Stimulated activated CD4-positive, alpha-beta T cell treated with anti-CD3 and anti-CD28 coated beads, Interleukin-1b, Interleukin-23, amount 100 ng/mL, for 1 hour (primary cell): ENCODE measurements at places on chromosomes 7 and 10.

DNA sequence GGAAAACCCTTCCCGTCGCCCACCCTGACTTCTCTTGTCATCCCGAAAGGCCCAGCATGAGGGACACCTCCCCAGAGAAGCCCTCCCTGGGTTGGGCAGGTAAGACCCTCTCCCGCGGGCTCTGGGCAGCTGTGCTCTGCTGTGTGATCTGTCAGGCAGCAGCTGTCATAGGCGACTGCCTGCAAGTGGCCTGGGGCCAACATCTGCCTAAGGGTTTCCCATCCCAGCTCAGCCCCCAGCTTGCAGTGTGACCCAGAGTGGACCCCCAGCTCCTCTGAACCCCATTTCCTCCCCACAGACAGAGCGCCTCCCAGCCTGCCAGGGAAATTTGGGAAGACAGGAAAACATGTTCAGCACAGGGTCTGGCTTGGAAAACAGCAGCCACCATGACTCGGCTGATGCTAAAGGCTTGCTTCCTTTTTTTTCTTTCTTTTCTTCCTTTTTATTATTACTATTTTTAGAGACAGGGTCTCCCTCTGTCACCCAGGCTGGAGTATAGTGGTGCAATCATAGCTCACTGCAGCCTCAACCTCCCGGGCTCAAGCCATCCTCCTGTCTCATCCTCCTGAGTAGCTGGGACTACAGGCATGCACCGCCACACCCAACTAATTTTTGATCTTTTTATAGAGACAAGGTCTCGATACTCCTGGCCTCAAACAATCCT is 18.3 kb upstream of the TNRC18 start:
- no peak for DNase-seq

GRCh38 chr10:95832216-95833041 is 75.3 kb upstream of the CC2D2B start:
- no peak for DNase-seq

- no peak for DNase-seq
Measured at GRCh38 chr7:17181482-17181881, 117.0 kb upstream of the AHR start.

- no peak for DNase-seq
Measured at GRCh38 chr10:17022896-17023295, 106.7 kb downstream of the CUBN start.

GRCh38 chr7:25996006-25996408 is 156.0 kb upstream of the NFE2L3 start:
- DNase-seq: no peak

GRCh38 chr10:59908808-59909143 is 2.4 kb upstream of the CCDC6 start:
- DNase-seq: no peak

GRCh38 chr10:43885252-43885651 is 236.6 kb upstream of the ZNF32 start:
- DNase-seq: no peak

GRCh38 chr10:123991611-123992570 is 100.3 kb upstream of the CPXM2 start:
- DNase-seq: no peak

GRCh38 chr10:43219848-43220247 is 47.0 kb downstream of the RASGEF1A start:
- no peak for DNase-seq

DNA sequence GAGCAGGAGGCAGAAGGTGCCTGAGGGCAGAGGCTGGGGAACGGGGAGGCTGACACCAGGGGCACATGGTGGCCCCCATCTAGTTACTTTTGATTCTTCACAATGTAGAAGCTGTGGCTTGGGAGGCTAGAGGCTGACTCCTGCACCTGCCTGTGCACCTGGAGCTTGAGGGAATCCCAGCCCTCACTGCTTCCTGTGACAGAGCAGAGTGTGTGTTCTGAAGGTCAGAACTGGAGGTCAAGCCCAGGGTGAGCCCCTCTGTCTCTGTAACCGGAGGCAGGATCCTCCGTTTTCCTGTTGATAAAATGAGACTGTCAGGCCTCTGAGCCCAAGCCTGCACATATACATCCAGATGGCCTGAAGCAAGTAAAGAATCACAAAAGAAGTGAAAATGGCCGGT is 124.8 kb downstream of the ACTR3B start:
- no peak for DNase-seq

GRCh38 chr7:134920026-134920753 is 66.1 kb upstream of the AGBL3 start:
- no peak for DNase-seq

DNA sequence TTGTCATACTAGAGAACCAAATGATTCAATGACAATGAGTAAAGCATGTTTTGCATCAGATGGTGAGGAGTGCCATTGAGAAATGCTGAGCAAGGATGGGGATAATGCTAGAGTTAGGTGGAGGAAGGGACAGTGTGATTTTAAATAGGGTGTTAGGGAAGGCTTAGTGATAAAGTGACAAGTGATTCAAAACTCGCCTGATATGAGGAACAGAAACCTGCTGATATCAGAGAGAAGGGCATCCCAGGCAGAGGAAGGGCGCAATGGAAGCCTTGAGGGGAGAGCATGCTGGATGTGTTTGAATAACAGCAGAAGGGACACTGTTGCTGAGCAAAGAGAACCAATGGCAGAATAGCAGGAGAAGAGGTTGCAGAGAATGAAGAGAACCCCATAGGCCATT is 196.2 kb downstream of the NRG3 start:
- DNase-seq: no peak

- DNase-seq: no peak
Measured at GRCh38 chr10:28410420-28411135, 107.7 kb upstream of the MPP7 start.

- DNase-seq: no peak
Measured at GRCh38 chr10:78543749-78544362, 510.2 kb downstream of the RPS24 start.

GRCh38 chr7:75817116-75817515 is 3.5 kb upstream of the CCL24 start:
- DNase-seq: no peak

DNA sequence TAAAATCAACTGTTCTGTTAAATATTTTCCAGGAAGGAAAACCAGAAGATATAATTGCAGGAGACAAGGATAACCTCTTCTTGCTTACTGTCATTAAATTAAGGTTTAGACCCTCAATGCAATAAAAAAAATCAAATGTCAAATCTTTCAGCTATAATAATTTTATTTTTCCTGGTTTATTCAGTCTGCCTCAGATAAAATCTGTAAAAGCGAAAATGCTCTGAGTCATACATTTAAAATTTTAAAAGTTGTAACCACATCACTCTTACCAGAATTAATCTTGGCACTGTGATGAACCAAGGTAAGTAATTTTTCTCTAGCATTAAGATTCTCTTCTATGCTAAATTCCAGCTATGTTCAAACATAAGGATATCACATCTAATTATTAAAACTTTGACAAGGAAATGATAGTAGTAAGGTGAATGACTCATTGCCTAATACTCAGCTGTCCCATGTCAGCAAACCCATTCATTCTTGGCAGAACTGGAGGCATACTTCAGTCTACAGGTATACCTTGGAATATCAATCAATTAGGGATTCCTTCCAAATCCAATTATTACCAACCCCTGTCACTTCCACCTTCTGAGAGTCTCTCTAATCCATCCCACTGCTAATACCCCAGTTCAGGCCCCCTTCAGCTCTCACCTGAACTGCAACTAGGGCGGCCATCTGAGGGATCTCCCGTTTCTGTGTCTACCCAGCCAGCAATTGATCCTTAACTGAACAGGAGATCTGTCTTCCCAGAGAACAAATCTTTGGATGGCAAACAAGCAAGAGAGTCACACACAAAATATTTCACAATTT is 434.1 kb downstream of the GRM8 start:
- no peak for DNase-seq

- no peak for DNase-seq
Measured at GRCh38 chr7:128767475-128768110, 8.0 kb downstream of the OPN1SW start.

GRCh38 chr10:98403812-98404504 is 11.0 kb downstream of the PYROXD2 start:
- DNase-seq: no peak

DNA sequence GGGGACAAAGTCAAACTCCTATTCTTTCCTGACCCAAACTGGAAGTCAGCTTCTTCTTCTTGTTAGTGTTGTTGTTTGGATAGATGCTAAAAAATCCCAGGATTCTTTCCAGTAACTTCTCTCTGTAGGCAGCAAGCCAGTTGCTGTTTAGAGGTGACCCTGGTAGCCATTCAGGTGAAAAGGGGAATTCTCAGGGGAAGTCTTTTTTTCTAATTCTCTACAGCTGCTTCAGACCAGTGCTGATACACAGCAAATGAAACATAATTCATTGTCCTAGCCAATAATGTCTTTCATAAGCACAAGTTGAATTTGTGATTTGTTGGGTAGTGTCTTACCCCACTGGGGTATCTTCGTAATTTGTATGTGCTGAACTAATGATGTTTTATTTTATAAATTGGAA is 357.3 kb downstream of the BBS9 start:
- DNase-seq: no peak

GRCh38 chr10:14649739-14650138 is 125.0 kb downstream of the FAM107B start:
- no peak for DNase-seq

DNA sequence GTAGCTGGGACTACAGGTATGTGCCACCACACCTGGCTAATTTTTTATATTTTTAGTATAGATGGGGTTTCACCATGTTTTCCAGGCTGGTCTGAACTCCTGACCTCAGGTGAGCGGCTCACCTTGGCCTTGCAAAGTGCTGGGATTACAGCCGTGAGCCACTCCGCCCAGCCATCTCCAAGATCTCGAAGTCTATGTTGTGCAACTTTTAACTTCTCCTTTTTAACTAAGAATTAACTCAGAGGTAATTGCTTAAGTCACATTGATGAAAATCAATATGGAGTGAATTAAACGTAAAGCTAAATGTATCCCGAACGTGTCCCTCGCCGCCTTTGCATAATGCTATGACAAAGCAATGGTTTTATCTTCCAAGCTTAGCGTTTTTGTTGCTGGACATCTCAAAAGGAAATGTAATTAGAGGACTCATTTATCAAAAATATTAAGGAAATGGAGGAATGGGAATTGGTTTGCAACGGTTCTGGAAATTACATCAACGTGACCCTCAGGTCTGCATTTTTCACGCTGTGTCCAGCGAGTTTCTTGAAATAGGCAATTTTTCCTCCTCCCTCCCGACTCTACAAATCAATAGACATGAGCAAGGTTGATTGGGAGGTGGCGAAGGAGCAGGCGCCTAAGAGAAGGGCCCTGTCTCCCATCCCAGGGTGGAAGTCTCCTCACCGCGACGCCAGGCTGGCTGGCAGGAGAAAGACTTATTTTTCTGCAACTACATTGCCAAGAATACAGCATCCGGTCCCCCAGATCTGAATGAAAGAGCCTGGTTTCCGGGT is 89.8 kb downstream of the TMEM130 start:
- no peak for DNase-seq

DNA sequence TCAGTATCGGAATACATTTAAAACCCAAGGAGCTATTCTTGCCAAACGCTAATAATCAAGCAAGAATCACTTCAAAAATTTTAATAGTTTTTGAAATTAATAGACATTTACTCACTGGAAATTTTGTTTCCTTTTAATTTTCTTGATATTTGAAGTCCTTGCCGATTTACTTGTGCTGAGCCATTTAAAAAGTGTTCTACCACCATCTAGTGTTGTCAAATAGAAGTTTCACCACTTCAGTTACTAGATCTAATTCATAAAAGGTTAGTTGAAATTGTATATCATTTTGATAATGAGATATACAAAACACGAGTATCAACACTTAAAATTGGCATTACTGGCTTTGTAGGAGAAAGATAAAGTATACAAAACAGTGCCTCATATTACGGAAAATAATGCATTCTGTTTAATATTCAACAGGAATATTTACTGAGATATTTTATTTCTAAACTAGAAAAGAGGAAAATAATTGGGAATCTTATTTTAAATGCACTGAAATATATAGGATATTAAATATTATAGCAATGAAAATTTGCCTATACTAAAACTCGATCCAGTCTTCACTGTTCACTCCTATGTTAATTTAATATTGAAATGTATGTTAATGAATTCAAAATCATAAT is 664.8 kb upstream of the SEMA3D start:
- DNase-seq: no peak

DNA sequence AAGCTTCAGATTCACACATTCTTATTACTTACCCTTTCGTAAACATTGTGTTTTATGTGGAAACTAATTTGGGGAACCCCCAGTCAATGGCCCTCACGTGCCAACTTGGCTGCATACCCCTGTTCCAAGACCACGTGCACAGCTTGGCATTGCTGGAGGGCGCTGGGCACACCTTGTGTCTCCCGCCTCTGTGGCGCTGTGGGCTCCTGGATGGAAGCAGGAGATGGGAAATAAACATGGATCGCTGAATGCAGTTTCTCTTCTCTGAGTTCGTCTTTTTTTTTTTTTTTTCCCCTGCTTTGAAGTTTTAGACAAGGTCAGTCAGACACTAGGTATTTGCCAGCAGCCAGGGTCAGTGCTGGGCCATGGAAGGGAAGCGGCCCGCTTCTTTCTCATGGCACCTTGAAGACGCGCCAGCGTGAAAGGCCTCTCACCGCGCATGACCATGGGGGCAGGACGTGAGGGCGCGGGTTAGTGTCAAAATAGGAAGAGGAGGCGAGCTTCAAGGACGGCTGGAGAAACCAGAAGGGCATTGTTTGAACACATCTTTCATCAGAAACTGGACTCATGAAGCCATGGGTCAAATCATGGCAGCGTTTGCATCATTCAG is 27.3 kb downstream of the BNIP3 start:
- no peak for DNase-seq

- no peak for DNase-seq
Measured at GRCh38 chr10:72889391-72889831, 4.1 kb upstream of the OIT3 start.

GRCh38 chr7:94177441-94177840 is 173.3 kb upstream of the BET1 start:
- DNase-seq: no peak

DNA sequence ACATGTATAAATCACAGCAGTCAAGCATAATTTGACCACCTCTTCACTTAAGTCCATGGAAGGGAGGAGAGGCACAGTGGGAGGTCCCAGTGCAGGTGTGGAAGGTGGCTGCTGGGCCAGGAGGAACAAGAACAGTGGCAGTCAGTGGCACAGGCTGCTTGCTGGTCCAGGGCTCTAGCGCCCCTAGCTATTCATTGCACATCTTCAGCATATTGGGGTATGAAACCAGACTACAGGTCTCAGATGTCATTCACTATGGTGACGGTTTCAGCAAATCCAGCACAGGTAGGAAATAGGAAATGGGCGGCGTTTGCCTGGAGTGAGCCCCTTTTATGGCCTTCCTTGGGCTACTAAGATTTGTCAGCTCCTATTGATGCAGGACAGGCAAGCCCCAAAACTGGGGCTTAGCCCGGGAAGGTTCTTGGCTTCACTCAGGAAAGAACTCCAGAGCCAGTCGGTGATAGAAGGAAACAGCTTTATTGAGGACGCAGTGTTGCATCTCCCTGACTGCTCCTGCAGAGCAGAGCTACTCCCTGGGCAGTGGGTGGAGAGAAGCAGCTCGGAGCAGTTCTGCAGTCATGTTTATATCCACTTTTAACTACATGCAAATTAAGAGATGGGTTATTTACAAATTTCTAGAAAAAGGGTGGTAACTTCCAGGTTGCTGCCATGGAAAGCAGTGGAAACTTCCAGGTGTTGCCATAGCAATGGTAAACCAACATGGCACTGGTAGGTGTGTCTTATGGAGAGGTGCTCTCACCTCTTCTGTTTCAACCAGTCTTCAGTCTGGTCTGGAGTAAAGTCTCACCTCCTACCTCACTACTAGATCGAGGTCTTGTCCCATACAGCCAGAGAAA is 608.8 kb downstream of the PARD3 start:
- DNase-seq: no peak

GRCh38 chr7:12943781-12944180 is 256.3 kb downstream of the ARL4A start:
- no peak for DNase-seq

GRCh38 chr7:69078997-69079769 is 519.1 kb upstream of the AUTS2 start:
- DNase-seq: no peak
